ENCODE measurements at places on chromosomes 2 and 18.

- DNase-seq = no peak
Measured at GRCh38 chr2:241637795-241638660, 535 bp downstream of the ATG4B start.

- DNase-seq = no peak
Measured at GRCh38 chr18:67292814-67293213, 223.7 kb downstream of the DSEL start.

GRCh38 chr2:172107690-172108586 lies 5.2 kb upstream of the DLX2 start:
- no peak for DNase-seq

DNA sequence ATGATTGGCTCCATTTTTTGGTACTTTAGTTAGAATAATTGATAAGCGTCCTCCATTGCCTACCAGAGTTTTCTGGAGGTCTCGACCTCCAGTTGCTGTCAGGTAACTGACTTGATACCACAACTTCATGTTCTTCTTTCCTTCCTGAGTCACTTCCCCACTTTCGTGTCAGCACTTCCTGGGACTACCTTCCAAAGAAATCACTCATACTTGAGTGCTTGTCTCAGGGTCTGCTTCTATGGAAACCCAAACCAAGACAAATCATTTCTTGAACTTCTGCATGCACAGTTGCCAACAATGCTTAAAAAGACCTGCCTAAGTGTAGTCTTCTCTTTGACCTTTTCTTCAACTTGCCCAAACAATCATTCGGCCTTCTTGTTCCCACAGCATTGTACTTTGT lies 210.3 kb upstream of the ETAA1 start:
- no peak for DNase-seq

- DNase-seq = no peak
Measured at GRCh38 chr2:197108758-197109157, 182.3 kb upstream of the PGAP1 start.

DNA sequence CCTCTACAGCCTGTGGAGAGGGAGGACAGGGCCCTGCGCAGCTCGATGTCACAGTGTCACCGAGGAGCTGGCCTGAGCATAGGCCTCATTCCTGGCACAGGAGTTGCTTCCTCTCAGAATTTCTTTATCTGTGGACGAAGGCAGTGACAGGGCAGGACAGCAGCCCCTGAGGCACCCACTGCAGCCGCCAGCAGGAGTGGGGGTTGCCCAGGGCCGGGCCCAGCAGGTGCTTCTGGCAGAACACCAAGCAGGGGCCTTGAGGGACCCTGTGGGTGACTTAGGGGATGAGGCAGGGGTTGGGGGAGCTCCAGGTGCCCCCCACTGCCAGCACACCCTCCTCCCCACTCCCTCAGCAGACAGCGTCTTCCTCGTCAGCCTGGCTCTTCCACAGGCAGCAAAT lies 290.0 kb downstream of the PHLPP1 start:
- no peak for DNase-seq

DNA sequence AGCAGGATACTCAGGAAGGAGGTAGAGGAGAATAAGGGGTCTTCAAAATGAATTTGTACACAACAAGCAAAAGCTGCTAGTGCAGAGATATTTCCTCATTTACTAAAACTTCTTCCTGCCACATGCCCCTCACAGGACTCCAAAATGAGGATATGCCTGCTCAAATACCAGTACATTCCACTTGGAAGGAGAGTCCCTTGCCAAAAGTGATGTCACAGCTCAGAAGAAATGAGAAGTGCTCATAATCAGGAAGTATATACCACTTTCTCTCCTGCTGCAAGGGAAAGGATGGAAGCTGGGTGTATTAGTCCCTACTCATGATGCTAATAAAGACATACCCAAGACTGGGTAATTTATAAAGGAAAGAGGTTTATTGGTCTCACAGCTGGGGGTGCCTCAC lies 87.7 kb upstream of the FSHR start:
- no peak for DNase-seq

DNA sequence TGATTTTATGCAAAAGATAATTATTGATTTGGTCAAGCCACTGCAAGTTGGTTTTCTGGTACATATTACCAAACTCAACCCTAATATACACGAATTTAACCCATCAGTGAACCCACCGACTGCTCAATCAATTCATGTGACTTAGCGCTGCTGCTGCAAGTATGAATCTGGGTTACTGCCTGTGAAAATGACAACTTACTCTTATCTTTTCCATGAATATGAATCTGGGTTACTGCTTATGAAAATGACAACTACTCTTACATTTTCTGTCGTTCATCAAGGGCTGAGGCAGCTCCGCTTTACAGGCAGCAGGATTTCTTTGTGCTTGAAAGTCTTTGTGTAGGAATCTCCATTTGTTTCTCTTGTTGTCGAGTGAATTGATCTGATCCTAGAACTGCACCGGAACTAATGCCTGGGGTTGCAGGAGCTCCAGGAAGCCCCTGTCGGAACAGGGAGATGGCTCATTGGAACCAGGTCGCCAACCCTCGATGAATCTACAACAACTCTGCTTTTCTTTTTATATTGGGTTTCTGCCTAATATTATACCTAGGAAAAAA lies 22.1 kb upstream of the ALKAL2 start:
- DNase-seq = no peak

GRCh38 chr2:49933711-49934110 lies 779.4 kb upstream of the FSHR start:
- no peak for DNase-seq

Data from NCI-H526 treated with DMSO at 0.1 percent for 48 hours (cell line).